ENCODE measurements at places on chromosomes 2 and 18.

- no peak for DNase-seq
Measured at GRCh38 chr2:62474176-62474575, 31.8 kb downstream of the TMEM17 start.

DNA sequence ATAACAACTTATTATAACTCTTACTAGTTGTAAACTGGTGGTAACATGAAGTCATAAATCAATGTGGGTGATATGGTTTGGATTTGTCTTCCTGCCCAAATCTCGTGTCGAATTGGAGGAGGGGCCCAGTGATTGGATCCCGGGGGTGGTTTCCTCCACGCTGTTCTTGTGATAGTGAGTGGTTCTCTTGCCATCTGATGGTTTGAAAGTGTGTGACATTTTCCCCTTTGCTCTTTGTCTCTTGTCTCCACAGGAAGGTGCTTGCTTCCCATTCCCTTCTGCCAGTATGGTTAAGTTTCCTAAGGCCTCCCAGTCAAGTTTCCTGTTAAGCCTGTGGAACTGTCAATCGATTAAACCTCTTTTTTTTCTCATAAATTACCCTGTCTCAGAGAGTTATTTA lies 321.6 kb downstream of the DSEL start:
- no peak for DNase-seq

DNA sequence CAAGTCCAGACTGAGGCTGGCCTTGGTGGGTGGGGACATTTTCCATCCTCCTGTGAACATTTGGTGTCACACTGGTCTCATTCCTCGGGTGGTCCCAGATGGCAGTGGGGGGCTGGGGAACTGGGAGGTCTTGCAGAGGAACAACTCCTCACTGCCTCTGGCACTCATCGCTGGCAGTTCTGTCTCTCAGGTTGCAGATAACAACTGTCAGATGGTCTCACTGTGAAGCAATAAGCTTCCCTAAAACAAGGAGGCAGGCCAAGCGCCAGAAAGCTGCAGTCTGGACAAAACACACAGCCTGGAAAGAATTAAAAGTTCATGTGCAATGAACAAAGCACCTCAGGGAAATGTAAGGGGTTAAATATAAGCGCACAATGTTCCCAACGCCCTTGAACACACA lies 78.1 kb downstream of the IRS1 start:
- DNase-seq, result no peak

DNA sequence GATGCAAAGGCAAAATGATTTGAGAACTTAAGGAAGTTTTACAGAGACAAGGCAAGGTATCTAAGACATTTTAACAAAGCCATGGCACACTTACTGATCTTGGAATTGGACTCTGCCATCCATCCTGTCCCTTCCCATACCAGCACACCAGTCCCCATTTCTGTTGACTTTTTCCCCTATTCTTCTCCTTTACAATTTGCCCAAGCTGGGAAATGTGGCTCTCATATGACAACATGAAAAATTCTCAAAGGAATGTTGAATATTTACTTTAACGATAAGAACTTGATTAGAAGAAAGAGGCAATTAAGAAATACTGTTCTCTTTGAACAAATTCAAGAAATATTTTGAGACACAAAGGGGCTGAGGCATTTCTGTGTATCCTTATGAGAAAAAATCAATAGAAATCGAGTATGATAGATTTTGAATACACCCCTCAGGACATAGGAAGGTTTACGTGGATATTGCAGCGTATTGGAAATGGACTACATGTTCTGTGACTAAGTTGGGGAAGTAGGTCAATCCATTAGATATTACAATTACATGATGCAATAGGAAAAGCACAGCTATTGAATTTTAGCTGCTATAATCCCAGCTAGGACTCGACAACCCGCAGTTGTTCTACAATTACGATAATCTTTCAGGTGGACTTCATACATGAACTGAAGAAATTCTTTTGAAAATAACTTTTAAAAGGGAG lies 201.6 kb downstream of the TRIB2 start:
- DNase-seq, result no peak

GRCh38 chr2:8728305-8729015 lies 46.6 kb downstream of the ID2 start:
- DNase-seq, result no peak

- no peak for DNase-seq
Measured at GRCh38 chr2:215946586-215946985, 66.8 kb downstream of the MREG start.

GRCh38 chr18:46013484-46014189 lies 46.5 kb upstream of the EPG5 start:
- peak; percentile 21 for DNase-seq

GRCh38 chr2:5391362-5391761 lies 300.8 kb upstream of the SOX11 start:
- no peak for DNase-seq

DNA sequence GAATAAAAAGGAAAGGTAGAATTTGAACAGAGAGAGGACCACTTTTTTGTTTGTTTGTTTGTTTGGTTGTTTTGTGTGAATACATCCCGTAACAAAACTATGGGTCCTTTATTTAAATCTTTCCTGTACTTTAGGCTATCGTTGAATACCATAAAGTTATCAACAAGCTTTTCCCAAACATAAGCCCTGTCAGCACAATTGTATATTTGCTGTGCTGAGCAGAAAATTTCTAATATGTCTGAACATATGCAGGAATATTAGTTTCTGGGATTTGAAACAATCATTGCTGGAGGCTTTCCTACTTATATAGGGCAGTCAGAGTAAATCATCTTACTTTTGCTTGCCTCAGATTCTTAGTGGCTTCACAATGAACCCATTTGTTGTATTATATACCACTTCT lies 536.4 kb downstream of the CNTNAP5 start:
- DNase-seq, result no peak

- DNase-seq, result no peak
Measured at GRCh38 chr2:138101718-138102117, 137.4 kb downstream of the HNMT start.

DNA sequence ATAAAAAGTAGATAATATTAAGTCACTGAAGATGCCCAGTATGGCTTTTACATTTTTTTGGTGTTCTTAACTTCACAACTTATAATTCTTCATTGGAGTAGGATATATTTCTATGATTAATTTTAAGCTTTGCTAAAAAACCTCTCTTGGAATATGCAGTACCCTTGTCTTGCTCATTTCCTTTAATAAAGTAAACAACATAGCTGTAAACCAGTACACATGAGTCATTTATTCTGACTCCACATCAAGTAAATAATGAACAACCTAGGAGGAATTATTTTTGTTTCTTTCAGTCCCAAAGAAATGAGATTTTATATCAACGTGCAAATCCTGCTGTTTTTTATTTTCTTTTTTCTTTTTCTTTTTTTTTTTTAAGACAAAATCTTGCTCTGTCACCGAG lies 869.1 kb downstream of the CNTNAP5 start:
- DNase-seq, result no peak
